ENCODE measurements at places on chromosomes 1 and 21.

DNA sequence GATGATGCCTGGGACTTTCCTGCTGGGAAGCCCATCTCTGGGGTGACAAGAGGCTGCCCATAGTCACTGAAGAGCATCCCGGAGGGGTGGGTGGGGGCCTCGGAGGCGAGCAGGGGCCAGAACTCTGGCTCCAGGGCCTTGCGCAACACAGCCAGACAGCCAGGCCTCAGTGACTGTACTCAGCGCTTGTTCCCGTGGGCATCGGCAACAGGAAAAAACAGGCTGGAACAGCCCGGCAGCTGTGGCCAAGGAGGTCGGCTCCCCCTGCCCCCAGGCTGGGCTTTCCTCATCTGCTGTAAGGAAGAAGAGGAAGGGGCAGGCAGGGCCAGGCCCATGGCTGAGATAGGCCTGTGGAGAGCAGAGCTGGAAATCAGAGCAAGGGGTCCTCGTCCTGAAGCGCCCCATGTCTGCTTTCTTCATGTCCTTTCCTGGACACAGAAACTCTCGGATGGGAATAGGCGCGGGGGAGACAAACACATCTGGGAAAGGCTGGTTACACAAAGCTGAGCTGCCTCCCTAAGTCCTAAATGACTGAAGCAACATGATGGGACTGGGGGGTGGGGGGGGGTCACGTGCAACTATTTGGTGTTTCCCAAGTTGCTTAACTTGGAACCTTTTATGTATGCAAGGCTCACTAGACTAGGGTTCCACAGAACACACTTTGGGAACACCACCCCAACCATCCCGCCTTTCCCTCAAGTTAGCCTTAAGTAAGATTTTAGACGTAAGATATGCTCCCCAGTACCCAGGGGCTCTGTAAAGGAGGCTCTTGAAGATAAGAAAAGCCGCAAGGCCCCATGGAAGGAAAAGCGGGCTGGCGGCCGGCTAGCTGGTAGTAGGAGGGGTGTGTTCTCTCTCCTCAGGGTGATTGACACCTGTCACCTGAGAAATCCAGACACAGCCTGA, 30.7 kb downstream of the HSPG2 start:
- DNase-seq = no peak

- DNase-seq = peak; percentile 13
Observed at GRCh38 chr1:104648269-104648691, 898.6 kb downstream of the AMY1C start.

GRCh38 chr1:77509898-77510297, 172.6 kb downstream of the ZZZ3 start:
- no peak for DNase-seq

GRCh38 chr21:36023092-36023480, 37.2 kb downstream of the SETD4 start:
- no peak for DNase-seq

GRCh38 chr1:231337043-231337471, 595 bp downstream of the EXOC8 start:
- DNase-seq = no peak

DNA sequence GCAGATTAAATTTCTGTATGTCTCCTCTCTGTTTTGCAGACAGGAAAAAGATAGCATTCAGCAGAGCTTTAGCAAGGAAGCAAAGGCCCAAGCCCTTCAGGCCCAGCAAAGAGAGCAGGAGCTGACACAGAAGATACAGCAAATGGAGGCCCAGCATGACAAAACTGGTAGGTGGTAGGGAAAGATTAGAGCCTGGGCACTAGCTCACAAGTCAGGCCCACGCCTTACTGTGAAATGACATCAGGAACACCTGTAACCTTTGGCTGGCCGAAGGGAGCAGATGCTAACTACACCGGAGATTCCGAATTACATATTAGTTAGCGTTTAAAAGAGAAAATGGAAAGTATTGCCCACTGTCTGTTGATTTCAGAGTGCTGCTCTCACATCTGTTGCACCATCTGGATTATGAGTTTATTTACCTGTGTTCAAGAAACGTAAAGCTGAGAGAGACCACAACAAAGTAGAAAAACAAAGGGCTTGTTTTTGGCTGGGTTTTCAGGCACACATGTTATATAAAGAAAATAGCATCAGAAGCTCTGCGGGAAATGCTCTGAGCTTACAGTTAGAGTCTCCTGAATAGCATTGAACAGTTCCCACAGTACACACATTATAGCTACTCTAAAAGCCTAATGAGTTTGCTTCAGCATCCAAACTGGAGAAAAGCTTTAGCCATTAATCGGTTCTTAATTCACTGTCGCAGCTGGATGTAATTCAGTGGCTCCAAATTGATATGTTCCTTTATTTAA, 160.0 kb downstream of the SDCCAG8 start:
- DNase-seq = no peak

GRCh38 chr1:226870401-226871279, at the start of gene PSEN2:
Gene PSEN2 (plus strand): TSS chr1:226870616. CDS start chr1:226881908, 11,292 bp downstream.
- DNase-seq = peak; percentile 29

DNA sequence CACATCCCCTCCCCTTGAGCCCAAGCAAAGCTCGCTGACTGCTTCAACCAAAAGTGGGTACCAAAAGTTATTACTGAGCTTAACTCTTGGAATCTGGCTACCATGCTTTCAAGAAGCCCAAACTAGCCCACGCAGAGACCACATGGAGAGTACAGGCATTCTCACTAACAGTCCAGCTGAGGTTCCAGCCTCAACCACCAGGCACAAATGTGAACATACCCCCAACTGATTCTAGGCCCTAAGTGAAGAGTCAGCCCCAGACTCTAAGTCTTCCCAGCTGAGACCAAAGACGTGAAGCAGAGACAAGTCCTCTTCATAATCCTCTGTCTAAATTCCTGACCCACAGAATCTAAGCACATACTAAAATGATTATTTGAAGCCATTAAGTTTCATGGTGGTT, 36.8 kb downstream of the EVI5 start:
- no peak for DNase-seq

Measured in fibroblast of skin of scalp (primary cell).